ENCODE measurements at places on chromosomes 2 and 18. TPM values are rescaled to one million over a fixed set of nuclear protein-coding genes. Genes with fewer than 3 reads are reported as not detected.

DNA sequence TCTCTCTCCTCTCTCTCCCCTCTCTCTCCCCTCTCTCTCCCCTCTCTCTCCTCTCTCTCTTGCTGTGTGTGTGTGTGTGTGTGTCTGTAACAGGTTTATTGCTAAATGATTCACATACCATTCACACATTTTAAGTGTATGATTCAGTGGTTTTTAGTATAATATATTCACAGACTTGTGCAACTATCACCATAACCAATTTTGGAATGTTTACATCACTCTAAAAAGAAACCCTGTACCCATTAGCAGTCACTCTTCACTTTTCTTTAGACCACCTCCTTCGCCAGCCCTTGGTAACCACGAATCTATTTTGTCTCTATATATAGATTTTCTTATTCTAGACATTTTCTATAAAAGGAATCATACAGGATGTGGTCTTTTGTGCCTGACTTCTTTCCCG, 11.4 kb downstream of the THNSL2 start:
- no peak for DNase-seq

The TMEM237 gene
- 37.7 TPM for total RNA-seq

DNA sequence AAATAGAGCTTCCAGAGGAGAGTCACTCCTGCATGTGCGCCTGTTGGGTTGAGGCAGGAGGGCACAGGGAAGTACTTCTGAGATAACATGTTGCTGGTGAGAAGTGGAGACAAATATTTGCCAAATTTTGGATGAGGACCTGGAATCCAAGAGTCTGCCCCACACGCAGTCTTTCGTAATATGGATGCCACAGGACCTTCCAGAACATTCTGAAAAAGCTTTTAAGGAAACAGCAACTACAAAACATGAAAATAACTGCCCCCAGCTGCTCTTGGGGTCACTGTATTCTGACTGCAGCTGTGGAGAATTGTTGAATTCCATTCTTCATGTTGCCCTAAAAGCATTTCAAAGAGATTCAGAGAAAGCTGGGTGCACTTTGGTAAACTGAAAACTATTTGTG, 227.5 kb downstream of the C1D start:
- DNase-seq = no peak

DNA sequence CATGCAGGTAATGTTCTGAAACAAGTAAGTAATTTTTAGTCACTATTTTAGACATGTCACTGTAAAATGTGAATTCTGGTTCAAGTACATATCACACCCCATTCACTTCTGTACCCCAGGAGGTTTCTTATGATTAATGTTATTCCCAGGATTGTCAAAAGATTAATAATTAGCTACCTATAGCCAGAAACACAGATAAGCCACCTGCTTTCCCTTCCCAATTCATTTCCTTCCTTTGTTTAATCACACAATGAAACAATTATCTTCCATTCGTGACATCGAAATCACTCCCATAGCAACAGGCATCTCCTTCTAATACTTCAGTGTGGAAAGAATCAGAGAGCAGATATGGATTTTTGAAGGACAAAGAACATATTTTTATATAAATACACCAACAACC, 1650.3 kb upstream of the CELF4 start:
- no peak for DNase-seq

DNA sequence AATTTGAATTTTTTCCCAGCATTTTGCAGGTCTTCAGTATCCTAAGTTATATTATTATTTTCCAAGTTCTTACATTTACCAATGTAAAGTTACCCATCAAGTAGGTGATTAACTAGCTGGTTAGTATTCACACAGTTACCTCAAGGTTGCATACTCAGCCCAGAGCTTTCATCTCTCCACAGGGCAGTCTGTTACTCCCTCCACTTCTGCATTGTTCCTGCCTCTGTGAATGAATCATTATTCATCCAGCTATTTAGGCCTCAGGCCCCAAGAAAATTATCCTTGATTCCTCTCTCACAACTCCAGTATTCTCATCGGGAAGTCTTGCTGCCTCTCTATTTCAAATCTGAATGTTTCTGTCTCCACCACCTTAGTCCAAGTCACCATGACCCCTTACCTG, 92.2 kb downstream of the SMC6 start:
- no peak for DNase-seq

- no peak for DNase-seq
Observed at GRCh38 chr18:63564021-63564420, 21.9 kb downstream of the SERPINB12 start.

The POMC gene
- total RNA-seq = 1.6 TPM

DNA sequence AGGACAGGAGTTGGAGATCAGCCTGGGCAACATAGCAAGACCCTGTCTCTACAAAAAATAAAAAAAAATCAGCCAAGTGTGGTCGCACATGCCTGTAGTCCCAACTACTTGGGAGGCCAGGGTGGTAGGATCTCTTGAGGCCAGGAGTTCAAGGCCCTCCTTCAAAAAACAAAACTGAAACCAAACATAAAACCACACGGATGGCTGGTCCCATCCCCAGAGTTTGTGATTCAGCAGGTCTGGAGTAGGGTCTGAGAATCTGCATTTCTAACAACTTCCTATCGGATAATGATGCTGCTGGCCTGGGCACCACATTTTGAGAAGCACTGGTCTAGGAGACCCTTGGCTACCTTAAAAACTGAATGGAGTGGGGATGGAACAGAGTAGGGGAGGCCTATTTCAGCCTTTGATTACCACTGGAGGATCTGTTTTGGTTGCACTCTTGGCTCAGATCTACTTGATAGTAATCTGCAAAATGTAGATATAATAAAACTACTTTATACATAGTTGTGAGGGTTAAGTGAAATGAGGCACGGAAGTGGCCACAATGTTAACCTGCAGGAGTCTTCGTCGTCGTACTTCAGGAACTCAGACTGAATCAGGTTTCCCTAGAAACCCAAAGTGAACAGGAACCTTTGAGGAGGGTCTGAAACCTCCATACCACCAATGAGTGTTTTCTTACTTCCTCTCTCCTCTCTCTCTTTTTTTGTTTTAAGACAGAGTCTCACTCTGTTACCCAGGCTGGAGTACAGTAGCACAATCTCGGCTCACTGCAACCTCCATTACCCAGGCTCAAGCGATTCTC, 25.5 kb upstream of the NFE2L2 start:
- DNase-seq = no peak

GRCh38 chr2:60926741-60927552, 45.6 kb downstream of the REL start:
- DNase-seq = no peak

The DSC2 gene
- total RNA-seq = 24.9 TPM

- no peak for DNase-seq
Observed at GRCh38 chr2:67625690-67626475, 228.8 kb downstream of the ETAA1 start.

- DNase-seq = no peak
Observed at GRCh38 chr2:220001751-220002150, 374.3 kb downstream of the SLC4A3 start.

GRCh38 chr18:49062832-49063226, 112.1 kb upstream of the SMAD7 start:
- no peak for DNase-seq

- DNase-seq = no peak
Observed at GRCh38 chr2:113173542-113174375, at the start of gene PSD4. TSS of gene PSD4 (plus strand) at chr2:113173971. CDS start at chr2:113182457, 8,486 bp downstream.

DNA sequence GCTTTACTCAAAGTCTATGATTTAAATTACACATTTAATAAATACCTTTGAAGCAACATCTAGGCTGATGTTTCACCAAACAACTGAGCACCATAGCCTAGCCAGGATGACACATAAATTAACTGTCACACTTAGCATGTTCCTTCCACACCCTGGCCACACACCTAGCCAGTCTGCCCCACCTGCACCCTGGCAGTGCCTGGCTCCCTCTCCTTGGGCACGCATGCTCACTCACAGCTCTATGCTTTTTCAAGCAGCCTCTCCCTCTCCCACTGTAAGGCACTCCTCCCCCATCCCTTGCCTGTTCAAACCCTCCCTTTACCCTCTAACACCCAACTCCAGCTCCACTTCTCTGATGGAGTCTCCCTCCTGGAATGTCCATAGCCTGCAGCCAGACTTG, 357.6 kb upstream of the KLHL29 start:
- no peak for DNase-seq

GRCh38 chr2:26067980-26068507, 34.2 kb downstream of the RAB10 start:
- no peak for DNase-seq

- DNase-seq = no peak
Observed at GRCh38 chr2:99028558-99028957, 92.5 kb upstream of the CRACDL start.

- DNase-seq = no peak
Observed at GRCh38 chr2:85398426-85399182, 11.6 kb downstream of the CAPG start.

GRCh38 chr18:12944709-12945108, 3.1 kb upstream of the SEH1L start:
- DNase-seq = no peak

The B4GALT6 gene
- 34.0 TPM for total RNA-seq

- no peak for DNase-seq
Observed at GRCh38 chr18:55113800-55114199, 154.5 kb upstream of the CCDC68 start.

- no peak for DNase-seq
Observed at GRCh38 chr2:187395276-187396015, 52.6 kb downstream of the CALCRL start.

DNA sequence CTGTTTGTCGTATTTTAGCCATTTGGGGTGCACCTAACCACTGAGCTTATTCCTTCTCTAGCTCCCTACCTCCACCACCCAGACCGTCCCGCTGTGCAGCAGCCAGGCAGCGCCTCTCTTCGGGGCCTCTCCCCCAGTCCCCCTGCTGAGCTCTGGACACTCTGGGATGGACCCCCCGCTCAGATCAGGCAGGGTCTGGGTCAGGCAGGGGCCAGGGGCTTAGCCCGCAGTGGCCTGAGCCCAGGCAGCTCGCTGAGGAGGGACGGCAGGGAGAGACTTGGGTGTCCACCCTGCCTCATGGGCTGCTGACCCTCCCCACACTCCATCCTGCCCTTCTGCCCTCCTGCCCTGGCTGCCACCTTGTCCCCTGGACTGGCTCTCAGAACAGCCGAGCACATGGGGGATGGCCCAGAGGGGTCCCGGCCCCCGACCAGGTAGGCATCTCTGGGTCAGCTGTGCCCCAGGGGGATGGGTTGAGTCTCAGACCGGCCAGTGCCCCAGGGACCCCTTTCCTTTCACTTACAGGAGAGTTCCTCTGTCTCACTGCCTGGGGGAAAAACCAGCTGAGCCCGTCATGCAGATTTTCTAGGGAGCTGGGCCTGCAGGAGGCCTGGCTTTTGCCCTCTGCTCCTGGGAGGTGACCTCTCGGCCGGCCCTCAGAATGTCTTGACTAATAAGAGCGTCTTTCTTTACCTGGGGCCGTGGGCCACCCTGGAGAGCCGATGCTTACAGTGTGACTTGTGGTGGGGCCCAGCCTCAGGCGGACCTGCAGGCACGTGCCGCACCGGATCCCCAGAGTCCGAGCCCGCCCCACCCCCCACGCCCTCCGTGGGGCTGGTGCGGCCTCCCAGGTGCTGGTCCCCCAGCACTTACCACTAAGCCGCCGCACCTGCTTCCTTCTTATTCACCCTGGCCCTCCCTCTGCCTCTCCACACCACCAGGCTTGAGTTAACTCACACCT, 22.8 kb upstream of the PXDN start:
- peak; percentile 38 for DNase-seq

The ZNF804A gene
- total RNA-seq = not detected

The UGT1A4 gene
- not detected for total RNA-seq

GRCh38 chr2:241461693-241462677, 46.4 kb downstream of the STK25 start:
- DNase-seq = no peak

The OBSL1 gene
- total RNA-seq = 140 TPM

DNA sequence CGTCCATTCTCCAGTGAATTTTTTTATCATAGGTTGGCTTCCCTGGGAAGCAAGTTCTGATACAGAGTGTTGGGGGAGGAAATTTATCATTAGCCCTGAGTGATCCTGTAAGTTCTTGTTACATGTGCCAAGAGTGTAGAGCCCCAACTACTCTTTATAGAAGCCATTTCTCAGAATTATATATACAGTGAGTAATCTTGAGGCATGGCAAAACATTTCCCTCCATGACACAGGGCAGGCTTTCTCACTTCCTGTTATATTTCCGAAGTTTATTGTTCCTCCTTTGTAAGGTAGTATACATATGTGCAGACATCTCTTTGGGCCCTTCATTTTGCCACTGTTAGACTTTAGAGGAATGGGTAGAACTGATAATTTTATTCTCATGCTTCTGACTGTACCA, 484.7 kb upstream of the NRXN1 start:
- no peak for DNase-seq

GRCh38 chr2:3504741-3505140, 14.6 kb downstream of the ADI1 start:
- no peak for DNase-seq

DNA sequence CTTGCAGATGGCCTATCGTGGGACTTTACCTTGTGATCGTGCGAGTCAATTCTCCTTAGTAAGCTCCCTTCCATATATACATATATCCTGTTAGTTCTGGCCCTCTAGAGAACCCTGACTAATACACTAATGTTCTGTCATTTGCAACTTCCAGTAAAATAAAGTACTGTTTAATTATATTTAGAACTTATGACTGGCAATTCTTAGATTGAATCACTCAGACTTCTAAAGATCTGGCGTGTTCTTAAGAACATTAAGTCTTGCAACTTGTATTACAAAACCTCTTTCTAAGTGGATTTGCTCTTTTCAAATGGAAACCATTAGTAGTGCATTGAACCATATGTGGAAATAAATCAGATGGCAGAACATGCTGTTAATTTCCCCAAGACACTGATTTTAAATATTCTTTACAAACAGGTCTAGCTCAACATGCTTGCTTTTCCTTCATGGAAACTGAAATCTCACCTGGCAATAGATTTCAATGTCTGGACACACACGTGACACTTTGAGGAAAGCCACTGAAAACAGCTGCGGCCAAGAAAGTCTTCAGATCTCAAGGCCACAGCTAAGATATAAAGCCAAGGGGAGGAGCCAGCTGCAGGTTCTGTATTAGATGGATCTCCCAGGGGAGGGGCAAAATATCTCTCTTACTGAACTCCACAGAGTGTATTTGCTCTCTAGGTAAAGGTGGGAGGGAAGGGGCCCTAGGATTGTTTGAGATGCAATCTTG, 50.6 kb downstream of the PMAIP1 start:
- DNase-seq = no peak

- DNase-seq = no peak
Observed at GRCh38 chr18:23230686-23231085, 95.4 kb downstream of the CABLES1 start.

DNA sequence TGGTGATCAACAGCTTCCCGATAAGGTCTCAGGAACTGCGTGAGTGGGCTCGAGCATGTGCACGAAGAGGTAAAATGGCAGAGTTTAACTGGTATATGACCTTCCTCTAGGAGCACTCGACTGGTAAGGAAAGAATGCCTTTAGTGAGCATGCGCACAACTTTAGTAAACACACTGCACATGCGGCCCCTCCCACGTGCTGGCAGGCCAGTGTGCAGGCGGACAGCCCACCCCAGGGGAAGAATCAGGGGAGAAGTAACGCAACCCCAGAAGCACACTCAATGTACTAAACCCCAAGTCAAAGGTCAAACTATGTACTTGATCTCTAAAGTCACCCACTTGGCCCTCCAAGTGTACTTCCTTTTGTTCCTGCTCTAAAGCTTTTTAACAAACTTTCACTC, 28.7 kb upstream of the SLC25A52 start:
- no peak for DNase-seq

All from H9 (cell line).